WTC11 (cell line): ENCODE measurements at places on chromosomes 5 and 9. TPM values are rescaled to one million over a fixed set of nuclear protein-coding genes. Genes with fewer than 3 reads are reported as not detected.

Gene LECT2
- total RNA-seq, result not detected in 3 replicates

Gene PCDHGA4
- 3.4 to 3.9 TPM (median 3.5 TPM) in 3 replicates for total RNA-seq

DNA sequence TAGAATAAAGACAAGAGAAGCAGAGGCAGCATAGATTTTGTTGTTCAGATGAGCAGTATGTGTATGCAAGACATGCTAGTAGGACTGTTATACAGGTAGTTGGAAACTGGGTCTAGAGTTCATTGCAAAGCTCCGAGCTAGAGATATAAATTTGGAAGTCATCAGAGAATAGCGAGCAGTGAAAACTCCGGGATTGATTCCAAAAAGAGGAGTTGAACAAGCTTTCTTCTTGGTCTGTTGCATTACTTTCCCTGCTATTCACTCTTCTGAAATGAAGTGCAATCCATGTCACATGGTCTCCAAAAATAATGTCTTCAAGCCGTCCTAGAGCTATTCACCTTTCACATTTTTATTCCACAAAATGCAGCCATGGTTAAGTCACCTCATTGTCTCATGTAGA, 67.9 kb upstream of the ZNF462 start:
- H3K27me3 ChIP-seq, result no peaks in the 10 kb centered on the region
- no peak overlapping the region for H3K27ac ChIP-seq
- no peak overlapping the region for H3K4me3 ChIP-seq
- H3K36me3 ChIP-seq, result no peaks in the 10 kb centered on the region
- peaks cover 6% of the 10 kb centered on the region; the same call in 1 of the 2 replicates for H3K4me1 ChIP-seq

Gene C9orf153
- 0.21 to 0.53 TPM in 2 of 3 replicates, not detected in the other for total RNA-seq

Gene ARSK
- 12.8 to 15.1 TPM (median 15.1 TPM) in 3 replicates for total RNA-seq

- no peak overlapping the region for H3K4me3 ChIP-seq
- no peaks in the 10 kb centered on the region for H3K27me3 ChIP-seq
- no peak overlapping the region for H3K27ac ChIP-seq
- H3K36me3 ChIP-seq, result no peaks in the 10 kb centered on the region
Observed at GRCh38 chr5:91419571-91420537, 36.7 kb upstream of the ARRDC3 start.

- H3K27ac ChIP-seq, result no peak overlapping the region; the same call in 1 of the 2 replicates
- no peak overlapping the region for H3K4me3 ChIP-seq
- no peaks in the 10 kb centered on the region; the same call in 1 of the 2 replicates for H3K27me3 ChIP-seq
- H3K4me1 ChIP-seq, result peaks cover 31% of the 10 kb centered on the region
- no peaks in the 10 kb centered on the region for H3K36me3 ChIP-seq
- DNase-seq, result peak; percentile 33
Observed at GRCh38 chr5:78747055-78747454, 98.5 kb upstream of the LHFPL2 start.

- H3K27me3 ChIP-seq, result no peaks in the 10 kb centered on the region
- H3K4me3 ChIP-seq, result no peak overlapping the region
- peaks cover 20% of the 10 kb centered on the region for H3K4me1 ChIP-seq
- DNase-seq, result no peak
Observed at GRCh38 chr5:81802625-81803024, 51.7 kb upstream of the SSBP2 start.

DNA sequence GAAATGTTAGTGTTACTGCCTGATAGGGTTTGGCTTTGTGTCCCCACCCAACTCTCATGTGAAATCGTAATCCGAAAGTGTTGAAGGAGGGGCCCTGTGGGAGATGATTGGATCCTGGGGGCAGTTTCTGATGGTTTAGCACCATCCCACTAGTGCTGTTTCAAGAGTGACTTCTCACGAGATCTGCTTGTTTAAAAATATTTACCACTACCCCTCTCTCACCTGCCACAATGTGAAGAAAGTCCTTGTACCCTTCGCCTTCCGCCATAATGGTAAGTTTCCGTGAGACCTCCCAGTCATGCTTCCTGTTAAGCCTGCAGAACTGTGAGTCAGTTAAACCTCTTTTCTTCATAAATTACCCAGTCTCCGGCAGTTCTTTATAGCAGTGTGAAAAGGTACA, 2.6 kb upstream of the RFX3 start:
- no peaks in the 10 kb centered on the region for H3K27me3 ChIP-seq
- H3K36me3 ChIP-seq, result peaks cover 14% of the 10 kb centered on the region
- H3K4me3 ChIP-seq, result peak overlapping the region; percentile 41

DNA sequence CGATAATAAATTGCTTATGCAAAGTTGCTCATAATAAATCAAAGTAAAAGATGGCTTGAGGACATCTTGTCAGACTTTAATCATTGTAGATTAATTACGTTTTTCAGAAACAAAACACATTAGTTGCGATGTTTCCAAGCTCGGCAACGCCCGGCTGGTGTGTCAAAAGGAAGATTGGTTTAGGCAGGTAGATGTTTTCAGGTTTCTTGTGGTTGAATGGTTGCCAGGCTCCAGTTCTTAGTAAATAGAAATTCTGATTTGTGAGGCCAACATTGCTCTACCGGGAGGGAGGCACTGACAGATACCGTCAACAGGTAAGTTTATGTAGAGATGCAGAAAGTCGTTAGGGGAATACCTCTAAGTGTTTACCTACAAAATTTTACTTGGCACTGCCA, 280.3 kb downstream of the NPR3 start:
- H3K4me3 ChIP-seq, result no peak overlapping the region
- H3K27ac ChIP-seq, result no peak overlapping the region
- no peaks in the 10 kb centered on the region for H3K36me3 ChIP-seq
- DNase-seq, result no peak

- H3K36me3 ChIP-seq, result peaks cover 9% of the 10 kb centered on the region
- peaks cover 9% of the 10 kb centered on the region for H3K27me3 ChIP-seq
- H3K27ac ChIP-seq, result peak overlapping the region; percentile 55
- H3K4me3 ChIP-seq, result peak overlapping the region; percentile 7
- no peak for DNase-seq
- H3K4me1 ChIP-seq, result peaks cover 63% of the 10 kb centered on the region
Observed at GRCh38 chr5:169809281-169809680, 171.0 kb downstream of the INSYN2B start.

Gene SH3TC2
- 0.18 to 0.78 TPM (median 0.61 TPM) in 3 replicates for total RNA-seq

DNA sequence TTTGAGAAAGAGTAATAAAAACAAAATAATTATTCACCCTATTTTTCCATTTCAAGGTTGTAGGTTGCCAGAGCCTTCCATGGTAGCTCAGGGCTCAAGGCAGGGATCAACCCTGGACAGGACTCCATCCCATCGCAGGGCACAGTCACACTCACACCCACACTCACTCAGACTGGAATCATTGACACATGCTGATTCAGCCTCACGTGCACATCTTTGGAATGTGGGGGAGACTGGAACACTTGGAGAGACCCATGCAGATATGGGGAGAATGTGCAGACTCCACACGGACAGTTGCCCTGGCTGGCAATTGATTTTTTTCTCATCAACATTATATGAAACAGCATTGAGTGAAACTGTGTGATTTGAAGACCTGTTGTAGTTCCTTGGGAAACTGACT, 234.1 kb downstream of the ADGRV1 start:
- no peaks in the 10 kb centered on the region for H3K4me1 ChIP-seq
- H3K4me3 ChIP-seq, result no peak overlapping the region
- peaks cover 12% of the 10 kb centered on the region for H3K27me3 ChIP-seq
- peaks cover 89% of the 10 kb centered on the region for H3K36me3 ChIP-seq
- H3K27ac ChIP-seq, result no peak overlapping the region
- no peak for DNase-seq

DNA sequence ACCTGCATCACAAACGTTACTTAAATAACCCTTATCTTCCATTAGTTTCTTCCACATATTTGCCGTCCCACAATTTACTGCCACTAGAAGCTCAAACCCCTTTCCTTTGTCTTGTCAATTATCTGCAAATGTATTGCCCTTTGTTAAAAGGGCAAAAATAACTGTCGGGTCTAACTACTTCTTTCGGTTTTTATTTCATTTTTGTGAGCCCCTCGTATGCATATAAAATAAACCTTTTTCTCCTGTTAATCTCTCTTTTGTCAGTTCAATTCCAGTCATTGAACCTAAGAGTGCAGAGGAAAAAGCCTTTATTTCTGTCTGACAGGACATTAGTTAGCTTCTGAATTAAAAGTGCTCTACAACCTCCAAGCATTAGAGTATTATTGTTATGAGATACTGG, 45.5 kb downstream of the TMEM215 start:
- H3K4me3 ChIP-seq, result no peak overlapping the region
- H3K27ac ChIP-seq, result no peak overlapping the region
- peaks cover 10% of the 10 kb centered on the region for H3K27me3 ChIP-seq

DNA sequence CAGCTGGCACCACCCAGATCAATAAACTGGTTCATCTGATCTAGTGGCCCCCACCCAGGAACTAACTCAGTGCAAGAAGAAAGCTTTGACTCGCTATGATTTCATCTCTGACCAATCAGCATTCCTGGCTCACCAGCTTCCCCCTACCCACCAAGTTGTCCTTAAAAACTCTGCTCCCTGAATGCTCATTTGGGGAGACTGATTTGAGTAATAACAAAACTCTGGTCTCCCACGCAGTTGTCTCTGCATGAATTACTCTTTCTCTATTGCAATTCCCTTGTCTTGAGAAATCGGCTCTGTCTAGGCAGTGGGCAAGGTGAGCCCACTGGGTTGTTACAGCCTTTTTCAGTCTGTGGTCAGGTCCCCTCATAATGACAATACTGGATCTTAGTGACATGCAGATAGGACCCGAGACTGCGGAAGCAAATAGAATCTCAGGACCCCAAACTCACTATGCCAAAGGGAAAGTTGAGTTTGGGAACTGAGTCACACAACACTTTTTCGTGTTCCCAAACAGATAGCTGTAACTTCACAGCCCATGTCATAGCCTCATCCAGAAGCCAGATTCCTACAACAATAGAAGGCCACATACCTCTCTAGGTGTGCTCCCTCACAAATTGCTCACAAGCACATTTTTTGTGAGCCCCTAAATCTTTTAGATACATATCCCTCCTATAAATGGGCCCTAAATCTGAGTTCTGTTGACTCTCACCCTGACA, 175.2 kb upstream of the RAI14 start:
- no peak for DNase-seq
- H3K27ac ChIP-seq, result no peak overlapping the region
- peaks cover 15% of the 10 kb centered on the region for H3K27me3 ChIP-seq
- H3K4me1 ChIP-seq, result peaks cover 43% of the 10 kb centered on the region

GRCh38 chr5:72940082-72940481, 15.8 kb upstream of the FCHO2 start:
- H3K4me3 ChIP-seq, result no peak overlapping the region
- peaks cover 13% of the 10 kb centered on the region for H3K36me3 ChIP-seq
- no peak for DNase-seq
- no peak overlapping the region for H3K27ac ChIP-seq
- peaks cover 3% of the 10 kb centered on the region; the same call in 1 of the 2 replicates for H3K27me3 ChIP-seq

DNA sequence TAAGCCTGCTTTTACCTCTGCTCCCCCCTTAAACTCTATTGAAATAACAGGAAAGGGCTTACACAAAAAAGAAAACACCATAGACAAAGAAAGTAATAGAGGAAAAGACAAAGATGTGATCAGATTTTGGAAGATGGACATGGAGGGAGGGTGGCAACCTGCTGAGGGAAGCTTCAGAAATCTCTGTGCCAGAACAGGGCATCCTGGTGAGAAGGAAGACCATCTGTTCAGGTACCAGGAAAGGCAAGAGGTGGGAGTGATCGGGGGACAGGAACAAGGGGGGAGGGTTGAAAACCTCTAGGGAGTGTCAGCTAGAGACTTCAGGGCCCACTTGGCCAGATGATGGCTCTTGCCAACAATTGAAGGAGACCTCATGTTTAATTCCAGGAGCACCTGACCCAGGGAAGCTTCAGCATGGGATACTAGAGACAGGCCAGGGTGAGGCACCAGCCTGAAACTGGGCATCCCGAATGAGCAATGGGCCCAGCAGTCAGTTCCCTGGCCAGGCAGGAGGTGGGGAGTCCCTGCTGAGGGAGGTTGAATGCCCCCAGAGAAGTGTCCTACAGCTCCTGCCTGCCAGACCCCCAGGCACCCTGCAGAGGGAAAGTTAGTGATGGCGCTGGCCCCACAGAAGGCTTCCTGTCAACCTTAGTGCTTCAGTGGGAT, 8.2 kb downstream of the SQSTM1 start:
- H3K27me3 ChIP-seq, result no peaks in the 10 kb centered on the region
- H3K36me3 ChIP-seq, result peaks cover 89% of the 10 kb centered on the region
- peaks cover 26% of the 10 kb centered on the region for H3K4me1 ChIP-seq
- DNase-seq, result no peak
- peak overlapping the region; percentile 26; the same call in 1 of the 2 replicates for H3K4me3 ChIP-seq
- H3K27ac ChIP-seq, result peak overlapping the region; percentile 88

DNA sequence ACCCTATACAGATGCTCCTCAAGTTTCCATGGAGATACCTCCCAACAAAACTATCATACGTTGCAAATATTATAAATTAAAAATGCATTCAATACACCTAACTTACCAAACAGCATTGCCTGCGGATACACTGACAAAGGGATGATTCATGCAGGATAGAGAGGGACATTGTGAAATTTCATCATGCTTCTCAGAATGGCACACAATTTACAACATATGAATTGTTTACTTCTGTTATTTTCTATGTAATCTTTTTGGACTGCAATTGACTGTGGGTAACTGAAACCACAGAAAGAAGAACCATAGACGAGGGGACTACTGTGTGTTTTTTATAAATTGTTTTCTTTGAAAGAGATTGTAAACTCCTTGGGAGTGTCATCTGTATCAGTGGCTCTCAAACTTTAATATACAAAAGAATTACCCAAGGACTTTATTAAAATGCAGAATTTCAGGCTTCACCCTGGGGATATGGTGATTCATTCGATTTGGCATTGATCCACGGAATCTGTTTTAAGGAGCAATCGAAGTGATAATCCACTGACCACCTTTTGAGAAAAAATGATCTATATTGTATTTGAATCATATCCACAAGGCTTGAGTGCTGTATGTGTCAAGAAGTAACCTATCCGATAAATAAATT, 146.4 kb downstream of the SGCD start:
- no peak overlapping the region for H3K27ac ChIP-seq
- H3K36me3 ChIP-seq, result no peaks in the 10 kb centered on the region
- H3K4me1 ChIP-seq, result peaks cover 10% of the 10 kb centered on the region
- no peak overlapping the region for H3K4me3 ChIP-seq

- H3K27me3 ChIP-seq, result no peaks in the 10 kb centered on the region
- H3K4me1 ChIP-seq, result no peaks in the 10 kb centered on the region
- H3K27ac ChIP-seq, result no peak overlapping the region
- no peak for DNase-seq
Observed at GRCh38 chr9:28409919-28410318, 836.6 kb upstream of the C9orf72 start.

- no peaks in the 10 kb centered on the region for H3K4me1 ChIP-seq
- no peak overlapping the region for H3K27ac ChIP-seq
- DNase-seq, result no peak
- no peaks in the 10 kb centered on the region for H3K27me3 ChIP-seq
- no peak overlapping the region for H3K4me3 ChIP-seq
- no peaks in the 10 kb centered on the region for H3K36me3 ChIP-seq
Observed at GRCh38 chr9:80893190-80893589, 796.2 kb downstream of the TLE1 start.

Gene PDGFRB
- total RNA-seq, result 5.0 to 7.9 TPM (median 5.1 TPM) in 3 replicates

- peaks cover 46% of the 10 kb centered on the region for H3K4me1 ChIP-seq
- peaks cover 13% of the 10 kb centered on the region for H3K36me3 ChIP-seq
- peak within 1 kb of the TSS; percentile 93 for H3K4me3 ChIP-seq
- peak within 1 kb of the TSS; percentile 76 for H3K27ac ChIP-seq
- no peaks in the 10 kb centered on the region for H3K27me3 ChIP-seq
- DNase-seq, result peak; percentile 96
Observed at GRCh38 chr9:109119439-109120203, at the start of gene TMEM245. TSS of gene TMEM245 (minus strand) at chr9:109119947. CDS start at chr9:109119913, 34 bp downstream.
